Activated gamma-delta T cell treated with Interleukin-2 at 50 U/mL for 16 hours (primary cell): ENCODE measurements at places on chromosomes 2 and 18.

DNA sequence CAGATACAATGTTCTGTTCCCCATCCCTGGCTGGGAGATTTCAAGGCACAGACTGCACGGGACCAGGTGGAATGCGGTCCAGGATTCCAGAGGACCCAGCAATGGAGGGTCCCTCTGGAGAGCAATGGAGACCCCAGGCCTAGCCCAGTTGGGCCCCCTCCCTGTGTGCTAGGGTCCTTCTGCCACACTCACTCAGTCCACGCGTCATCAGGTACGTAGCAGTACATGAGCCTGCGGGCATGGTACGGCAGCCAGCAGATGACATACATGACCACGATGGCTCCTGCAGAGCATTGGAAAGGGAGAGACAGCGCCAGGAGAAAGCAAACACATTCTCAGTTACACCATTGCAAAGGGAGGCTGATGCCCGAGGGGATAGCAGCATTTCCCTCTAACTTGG, 10.1 kb downstream of the NTSR2 start:
- no peak for DNase-seq

GRCh38 chr2:210198326-210198725, 26.9 kb downstream of the ACADL start:
- DNase-seq: no peak

GRCh38 chr18:55351241-55351691, 236.7 kb downstream of the TCF4 start:
- no peak for DNase-seq

DNA sequence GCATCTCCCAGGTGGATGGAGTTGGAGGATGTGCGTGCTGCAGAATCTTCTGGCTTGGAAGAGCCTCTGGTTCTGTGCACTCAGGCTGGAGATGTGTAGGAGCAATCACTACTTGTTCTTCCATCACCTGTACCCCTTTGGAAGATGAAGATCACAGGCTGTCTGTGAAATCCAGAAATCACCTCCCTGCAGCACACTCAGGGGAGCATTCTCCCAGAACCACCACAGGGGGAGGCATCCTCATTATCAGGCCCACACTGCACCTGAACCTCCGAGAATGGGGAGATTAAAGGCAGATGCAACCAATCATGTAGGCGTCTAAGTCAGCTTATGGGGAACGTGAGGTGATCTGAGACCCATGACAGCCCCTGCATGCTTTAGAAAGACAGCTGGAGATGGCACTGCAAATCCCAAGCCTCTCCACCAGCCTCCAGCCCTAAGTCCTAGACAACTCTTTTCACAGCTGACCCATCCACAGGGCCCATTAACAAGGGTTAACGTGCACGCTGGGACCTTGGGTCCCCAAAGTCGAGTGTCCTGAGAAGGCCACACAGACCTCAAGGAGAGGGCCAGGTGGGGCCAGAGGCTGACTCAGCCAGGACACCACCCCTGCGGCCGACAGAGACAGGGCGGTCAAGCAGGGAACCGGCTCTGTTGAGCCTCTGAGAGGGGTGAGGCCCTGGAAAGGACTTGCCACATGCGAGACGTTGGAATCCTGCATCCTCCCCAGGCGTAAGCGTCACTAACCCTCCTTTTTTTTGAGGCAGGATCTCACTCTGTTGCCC, 314.9 kb downstream of the EIPR1 start:
- no peak for DNase-seq

DNA sequence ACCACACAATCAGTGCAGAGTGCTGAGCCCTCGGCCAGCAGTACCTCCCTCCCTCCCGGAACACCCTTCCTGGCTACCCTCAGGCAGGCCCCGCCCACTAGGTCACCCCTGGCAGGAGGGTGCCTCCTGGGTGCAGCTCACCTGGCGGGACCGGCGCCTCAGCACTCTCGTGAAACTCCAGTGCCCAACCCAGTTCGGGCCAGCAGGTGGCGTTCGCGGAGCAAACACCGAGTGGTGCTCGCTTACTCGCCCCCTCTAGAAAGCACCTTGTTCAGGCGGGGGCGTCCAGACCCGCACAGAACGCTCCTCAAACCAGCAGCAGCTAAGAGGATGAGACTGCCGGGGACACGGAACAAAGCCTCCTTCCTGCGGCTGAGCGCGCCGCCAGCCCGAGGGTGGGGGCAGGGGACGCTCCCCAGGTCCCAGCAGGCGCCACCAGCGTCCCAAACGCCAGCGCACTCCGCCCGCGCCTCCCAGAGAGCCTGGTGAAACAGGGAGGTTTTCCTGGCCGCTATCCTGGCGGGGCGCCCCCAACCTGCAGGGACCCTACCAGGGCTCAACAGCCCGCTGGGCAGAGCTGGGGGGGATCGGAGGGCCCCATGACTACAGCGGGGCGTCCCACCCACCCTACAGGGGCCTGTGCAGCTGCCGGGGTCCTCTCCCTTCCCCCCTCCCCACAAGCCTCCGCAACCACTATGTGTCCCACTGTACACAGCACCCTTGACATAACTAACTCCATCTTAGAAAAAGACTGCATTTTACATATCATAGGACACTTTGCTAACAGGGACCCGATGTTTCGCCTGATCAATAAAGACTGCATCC, 44.7 kb downstream of the MRPS5 start:
- peak; percentile 90 for DNase-seq

GRCh38 chr2:186201371-186201770, 284.7 kb upstream of the ZC3H15 start:
- DNase-seq: no peak

DNA sequence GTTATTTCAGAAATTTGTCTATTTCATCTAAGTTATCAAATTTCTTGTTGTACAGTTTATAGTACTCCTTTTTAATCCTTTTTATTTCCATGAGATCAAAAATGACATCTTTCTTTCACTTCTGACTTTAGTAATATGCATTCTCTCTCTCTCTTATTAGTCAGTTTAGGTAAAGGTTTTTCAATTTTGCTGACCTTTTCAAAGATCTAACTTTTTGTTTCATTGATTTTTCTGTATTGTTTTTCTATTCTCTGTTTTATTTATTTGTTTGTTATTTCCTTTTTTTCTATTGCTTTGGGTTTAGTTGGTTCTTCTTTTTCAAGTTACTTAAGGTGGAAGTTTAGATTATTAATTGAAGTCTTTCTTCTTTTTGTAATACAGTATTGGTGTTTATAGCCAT, 294.2 kb downstream of the CCDC85A start:
- no peak for DNase-seq

DNA sequence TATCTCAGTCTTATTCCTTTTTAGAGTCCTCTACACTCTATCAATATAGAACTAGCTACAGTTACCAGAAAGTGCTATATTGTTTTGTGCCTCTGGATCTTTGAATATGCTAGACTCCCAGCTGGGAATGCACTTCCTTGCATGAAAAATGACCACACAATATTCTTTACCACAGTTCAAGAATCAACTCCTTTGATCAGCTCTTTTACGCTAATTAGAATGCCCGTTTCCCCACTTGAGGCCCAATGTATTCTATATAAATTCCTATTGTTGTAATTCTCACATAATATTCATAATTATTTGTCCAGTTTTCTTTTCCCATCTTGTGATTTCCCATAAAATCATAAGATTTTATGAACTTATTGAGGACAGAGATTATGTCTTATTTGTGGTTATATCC, 142.2 kb downstream of the UBE2E3 start:
- DNase-seq: no peak

DNA sequence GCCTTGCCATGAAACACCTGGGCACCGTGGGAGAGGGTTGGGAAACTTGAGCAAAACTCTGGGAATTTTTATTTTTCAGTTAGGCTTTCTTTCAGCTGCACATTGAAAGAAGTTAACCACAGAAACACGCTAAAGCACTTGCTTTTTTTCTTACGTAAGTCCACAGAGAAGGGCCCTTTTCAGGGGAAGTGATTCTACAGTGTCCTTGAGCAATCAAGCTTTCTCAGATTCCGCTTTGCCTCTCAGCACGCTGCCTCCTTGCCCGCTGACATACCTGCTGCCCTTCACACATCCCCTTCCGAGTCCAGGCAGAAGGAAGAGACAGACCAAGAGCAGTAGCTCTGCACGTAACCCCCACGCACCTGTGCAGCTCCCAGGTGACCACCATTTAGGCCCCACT, 135.5 kb upstream of the MYT1L start:
- DNase-seq: no peak

- DNase-seq: peak; percentile 36
Observed at GRCh38 chr2:208033701-208034502, 8.6 kb upstream of the PLEKHM3 start.

- DNase-seq: no peak
Observed at GRCh38 chr18:10230072-10230471, 224.4 kb upstream of the APCDD1 start.

DNA sequence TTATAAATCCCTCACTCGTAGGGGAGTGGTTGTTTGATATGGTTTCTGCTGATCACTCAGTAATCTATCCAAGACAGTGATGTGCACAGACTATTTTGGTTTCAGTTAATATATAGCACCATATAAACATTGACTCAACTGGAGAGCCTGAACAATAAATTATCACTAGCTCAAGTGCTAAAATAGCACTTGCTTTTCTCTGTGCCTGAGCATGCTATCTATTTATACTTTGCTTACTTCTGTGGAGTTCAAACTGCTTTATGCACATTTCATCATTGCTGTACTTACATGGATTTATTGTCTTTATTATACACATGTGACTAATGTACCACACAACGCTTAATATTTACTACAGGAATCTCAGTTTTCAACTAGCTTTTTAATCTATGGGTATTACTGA, 133.6 kb downstream of the BCL2 start:
- DNase-seq: no peak

- DNase-seq: no peak
Observed at GRCh38 chr18:70385474-70385873, 96.6 kb downstream of the SOCS6 start.

DNA sequence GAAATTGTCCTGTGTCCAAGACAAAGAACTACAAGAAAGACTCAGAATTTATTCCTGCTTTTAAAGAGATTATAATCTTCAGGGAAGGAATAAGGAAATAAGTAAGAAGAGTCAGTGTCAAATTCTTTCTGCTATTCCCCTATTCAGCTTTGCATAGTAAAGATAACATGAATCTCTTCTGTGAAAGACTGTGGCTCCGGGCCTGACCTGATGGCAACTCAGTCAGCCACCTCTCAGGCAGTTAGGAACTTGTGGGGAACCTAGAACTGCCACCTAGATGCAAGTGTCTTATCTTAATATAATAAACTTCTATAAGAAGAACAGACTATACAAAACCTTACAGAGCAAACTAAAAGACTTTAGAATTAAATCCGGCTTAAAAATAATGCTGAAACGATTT, 382.0 kb downstream of the RAD51AP2 start:
- DNase-seq: no peak

DNA sequence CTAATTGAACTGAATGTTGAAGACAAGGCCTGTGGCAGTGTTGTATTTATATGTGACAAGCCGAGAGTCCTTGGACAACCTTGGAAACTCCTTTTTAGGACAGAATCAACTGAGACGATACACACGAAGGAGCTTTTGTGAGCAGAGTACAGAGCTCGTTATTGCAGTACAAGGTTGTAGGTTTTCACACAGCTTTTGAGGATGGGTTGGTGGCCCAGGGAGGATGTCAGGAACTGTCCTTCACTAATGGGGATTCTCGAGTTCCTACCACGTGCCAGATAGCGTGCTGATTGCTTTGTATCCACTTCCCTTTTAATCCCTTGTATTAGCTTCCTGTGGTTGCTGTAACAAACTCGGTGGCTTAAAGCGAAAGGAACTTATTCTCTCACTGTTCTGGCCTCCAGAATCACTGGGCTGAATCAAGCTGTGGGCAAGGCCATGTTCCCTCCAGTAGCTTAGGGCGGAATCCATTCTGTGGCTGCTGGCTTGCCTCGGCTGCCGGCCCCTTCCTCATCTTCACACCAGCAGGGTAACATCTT, 20.2 kb downstream of the INPP4A start:
- no peak for DNase-seq

GRCh38 chr2:165539985-165540384, 70.5 kb downstream of the CSRNP3 start:
- no peak for DNase-seq

- no peak for DNase-seq
Observed at GRCh38 chr2:25582077-25582830, 91.1 kb downstream of the DTNB start.

DNA sequence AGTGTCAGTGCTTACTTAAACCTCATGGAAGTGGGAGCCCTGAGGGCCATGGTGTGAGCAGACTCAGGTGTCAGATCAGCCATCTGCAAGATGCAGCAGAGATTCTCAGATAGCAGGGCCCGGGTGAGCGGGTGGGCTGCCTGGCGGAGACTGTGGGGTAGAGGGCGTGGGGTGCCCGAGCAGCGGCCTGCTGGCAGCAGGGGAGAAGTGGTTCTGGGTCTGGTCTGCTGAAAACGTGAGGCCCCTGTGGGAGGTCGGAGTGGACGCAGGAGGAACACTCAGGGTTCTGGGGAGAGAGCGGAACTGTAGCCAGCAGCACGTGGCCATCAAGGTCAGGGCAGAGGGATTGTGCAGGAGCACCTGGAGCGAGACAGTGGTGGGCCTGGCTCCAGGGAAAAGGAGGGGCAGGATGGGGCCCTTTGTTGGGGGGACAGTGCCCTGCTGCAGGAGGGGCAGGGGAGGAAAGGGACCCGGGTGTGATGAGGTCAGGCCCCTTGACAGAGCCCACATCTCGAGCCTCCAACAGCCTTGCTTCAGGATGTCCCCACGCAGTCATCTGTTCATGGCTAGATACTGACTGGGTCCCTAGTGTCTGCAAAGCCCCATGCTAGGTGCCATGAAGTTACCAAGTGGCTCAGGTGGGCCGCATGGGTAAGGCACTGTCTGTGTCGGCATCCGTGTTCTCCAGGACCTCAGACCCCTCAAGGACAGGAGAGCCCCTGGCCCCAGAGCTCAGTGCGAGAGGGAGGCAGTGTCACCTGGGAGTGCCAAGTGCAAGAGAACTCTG, 2.7 kb upstream of the ESPNL start:
- DNase-seq: no peak

DNA sequence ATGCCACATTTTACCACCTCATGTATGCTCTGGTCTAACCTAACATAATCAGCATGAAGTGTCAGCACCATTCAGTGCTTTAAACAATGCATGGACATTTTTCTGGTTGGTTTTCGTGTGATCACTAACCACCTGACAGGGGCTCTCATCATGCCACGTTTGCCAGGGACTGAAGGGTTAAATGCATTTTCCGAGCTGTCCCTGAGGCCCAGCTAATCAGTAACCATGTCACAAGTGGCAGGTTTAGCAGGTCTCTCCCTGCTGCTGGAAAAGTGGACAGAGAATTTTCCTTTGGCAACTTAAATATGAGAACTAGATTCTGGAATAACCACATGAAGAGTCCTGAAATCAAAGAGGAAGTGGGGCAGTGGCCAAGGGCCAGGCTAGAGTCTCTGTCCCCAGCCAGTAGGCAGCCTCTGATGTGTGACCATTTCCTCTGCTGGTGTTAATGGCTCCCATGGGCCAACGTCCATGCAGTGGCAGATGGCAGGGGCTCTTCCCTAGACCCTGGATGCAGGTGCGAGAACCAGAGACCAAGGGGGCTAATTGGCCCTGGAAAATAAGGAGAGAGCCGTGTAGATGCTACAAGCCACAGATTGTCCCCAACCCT, 69.5 kb downstream of the TPGS2 start:
- DNase-seq: no peak

GRCh38 chr2:121282800-121283385, 2.1 kb downstream of the TFCP2L1 start:
- no peak for DNase-seq
